ENCODE measurements at places on chromosomes 7 and 10.

DNA sequence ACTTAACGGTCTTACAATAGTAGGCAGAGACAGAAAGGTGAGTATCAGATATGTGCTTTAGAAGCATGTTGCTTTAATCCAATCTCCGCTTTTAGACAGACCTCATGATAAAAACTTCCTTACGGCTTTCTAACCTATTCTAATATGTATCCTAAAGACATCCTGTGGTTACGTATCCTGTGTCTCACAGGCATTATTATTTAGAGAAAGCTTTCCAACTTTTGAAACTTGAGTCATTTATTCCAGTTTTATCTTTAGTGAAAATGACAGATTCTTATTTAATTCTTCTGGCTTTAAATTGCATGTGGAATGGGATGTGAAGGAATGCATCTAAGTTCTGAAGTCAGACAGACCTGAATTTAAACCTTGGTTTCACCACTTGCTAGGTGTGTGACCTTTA is 118.9 kb downstream of the OTUD1 start:
- DNase-seq = no peak

DNA sequence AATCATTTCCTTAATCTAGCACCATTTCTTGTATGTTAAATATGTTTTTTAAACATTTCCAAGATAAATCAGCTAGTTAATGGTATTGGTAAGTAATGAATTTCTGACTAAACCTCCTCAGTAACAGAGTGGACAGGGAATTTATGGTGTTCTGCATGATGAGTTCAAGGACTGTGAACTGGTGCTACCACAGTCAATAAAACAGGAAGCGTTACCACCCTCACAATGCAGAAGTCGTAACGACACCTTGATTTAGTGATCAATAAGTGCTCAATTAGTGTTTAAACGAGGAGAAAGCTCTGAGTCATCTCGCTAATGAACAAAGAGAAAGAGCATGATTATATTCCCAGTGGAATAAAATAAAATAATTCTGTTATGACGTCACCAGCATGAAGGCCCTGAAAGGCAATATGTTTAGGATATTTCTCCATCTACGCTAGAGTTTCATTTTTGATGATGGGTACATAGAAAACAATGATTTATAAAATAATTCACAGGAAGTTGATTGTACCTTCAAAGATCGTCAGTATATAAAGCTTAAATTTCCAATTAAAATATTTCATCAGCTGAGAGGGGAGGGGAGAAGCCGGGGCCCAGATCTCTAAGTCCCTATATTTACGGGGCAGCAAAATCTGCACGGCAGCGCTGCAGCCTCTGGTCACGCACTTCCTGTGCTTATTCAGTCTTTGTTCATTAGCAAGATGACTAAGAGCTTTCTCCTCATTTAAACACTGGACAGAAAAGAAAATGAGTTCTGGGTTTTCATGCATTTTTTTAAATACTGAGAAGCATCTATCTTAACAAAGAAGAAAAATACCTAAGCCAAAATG is 400.5 kb downstream of the PTPRN2 start:
- DNase-seq = peak; percentile 40

DNA sequence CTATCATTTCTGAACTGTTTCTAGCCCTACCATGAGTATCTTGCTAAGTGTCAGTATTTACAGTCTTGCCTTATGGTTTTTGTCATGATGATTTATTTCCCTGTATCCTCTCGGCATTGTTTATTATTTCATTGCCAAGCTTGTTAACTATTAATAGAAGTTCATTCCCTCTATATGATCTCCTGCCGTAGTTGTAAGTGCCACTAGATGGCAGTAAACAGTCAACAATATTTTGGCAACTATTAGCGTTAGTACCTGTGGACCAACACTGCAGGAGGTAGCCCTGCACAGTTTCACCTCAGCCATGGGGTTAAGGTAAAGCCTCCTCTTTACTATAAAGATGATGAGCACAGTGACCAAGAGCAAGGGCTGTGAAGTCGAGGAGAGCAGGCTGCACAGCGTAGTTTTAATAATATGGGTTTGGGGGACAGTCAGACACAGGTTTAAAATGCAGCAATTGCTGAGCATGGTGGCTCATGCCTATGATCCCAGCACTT is 26.1 kb upstream of the CCNJ start:
- DNase-seq = peak; percentile 39

DNA sequence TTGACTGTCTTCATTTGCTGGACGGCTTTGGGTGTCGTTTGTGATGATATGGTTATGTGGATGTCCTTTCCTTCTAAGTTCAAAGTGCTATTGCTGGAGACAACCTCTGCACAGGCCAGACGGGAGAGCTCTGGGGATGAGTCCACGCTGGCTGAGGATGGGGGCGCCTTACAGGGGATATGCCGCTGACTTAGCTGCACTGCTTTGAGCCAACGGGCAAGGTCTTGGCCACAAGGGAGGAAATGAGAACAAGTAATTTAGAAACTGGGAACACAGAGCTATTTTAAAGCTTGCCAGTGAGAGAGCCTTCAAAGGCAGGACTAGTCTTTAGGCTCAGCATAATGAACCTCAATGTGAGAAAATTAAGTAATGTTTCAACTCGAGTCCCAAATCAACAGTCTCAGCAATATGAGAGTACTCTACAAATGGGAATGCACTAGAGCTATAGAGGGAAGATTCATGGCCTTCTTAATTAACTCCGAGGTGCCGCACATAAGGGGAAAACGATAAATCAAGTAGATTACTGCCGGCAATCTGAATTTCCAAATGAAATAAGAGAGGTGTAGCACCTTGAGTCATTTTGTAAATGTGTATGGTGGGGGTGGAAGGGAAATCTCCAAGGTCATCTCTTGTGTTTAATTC is 209.3 kb downstream of the JAZF1 start:
- DNase-seq = no peak

GRCh38 chr10:106559442-106559841 is 605.1 kb downstream of the SORCS1 start:
- DNase-seq = no peak

DNA sequence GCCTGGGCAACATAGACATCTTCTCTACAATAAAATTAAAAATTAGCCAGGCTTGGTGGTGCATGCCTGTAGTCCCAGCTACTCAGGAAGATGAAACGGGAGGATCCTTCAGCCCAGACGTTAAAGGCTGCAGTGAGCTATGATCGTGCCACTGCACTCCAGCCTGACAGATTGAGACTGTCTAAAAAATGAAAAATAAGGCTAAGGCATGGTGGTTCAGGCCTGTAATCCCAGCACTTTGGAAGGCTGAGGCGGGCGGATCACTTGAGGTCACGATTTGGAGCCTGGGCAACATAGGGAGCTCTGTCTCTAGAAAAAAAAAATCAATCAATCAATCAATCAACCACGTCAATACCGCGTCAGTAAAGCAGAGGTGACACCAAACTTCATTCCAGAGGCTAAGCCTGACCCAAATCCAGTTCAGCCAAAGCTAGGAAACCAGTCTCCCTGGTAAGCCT is 31.1 kb downstream of the MRPS24 start:
- no peak for DNase-seq

DNA sequence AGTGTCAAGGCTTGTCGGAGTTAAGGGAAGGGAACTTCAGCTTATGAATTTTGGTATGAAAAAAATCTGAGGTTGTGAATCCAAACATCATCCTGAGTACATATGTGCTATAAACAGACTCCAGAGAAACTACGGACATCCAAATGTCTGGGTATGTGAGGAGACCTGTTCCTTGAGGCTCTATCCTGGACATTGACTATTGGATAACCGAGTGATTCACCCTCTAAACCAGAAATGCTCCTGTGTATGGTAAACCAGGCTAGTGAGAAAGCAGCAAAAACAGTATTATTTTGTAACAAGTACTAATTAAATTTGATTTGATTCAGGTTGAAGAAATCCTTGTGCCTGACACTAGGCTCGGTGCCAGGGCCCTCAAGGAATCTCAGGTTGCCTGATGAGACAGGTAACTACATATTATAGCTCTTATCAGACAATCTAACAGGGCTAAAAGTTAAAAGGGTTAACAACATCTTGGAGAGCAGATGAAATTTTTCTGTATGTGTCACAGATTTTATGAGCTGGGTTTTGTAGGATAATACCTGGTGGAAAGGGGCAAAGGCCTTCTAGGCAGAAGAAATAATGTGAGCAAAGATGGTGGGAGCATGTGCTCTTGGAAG is 10.4 kb upstream of the STOX1 start:
- no peak for DNase-seq

- DNase-seq = no peak
Measured at GRCh38 chr7:103795107-103795506, 194.4 kb downstream of the RELN start.

DNA sequence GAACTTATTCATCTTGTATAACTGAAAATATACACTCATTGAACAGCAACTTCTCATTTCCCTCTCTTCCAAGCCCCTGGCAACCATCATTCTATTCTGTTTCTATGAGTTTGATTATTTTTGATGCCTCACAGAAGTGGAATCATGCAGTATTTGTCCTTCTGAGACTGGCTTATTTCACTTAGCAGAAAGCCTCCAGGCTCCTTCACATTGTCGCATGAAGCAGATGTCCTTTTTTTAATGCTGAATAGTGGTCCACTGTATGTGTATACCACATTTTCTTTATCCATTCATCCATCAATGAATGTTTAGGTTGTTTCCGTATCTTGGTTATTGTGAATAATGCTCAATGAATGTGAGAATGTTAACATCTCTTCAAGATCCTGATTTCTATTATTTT is 238.2 kb upstream of the KLF14 start:
- DNase-seq = no peak

DNA sequence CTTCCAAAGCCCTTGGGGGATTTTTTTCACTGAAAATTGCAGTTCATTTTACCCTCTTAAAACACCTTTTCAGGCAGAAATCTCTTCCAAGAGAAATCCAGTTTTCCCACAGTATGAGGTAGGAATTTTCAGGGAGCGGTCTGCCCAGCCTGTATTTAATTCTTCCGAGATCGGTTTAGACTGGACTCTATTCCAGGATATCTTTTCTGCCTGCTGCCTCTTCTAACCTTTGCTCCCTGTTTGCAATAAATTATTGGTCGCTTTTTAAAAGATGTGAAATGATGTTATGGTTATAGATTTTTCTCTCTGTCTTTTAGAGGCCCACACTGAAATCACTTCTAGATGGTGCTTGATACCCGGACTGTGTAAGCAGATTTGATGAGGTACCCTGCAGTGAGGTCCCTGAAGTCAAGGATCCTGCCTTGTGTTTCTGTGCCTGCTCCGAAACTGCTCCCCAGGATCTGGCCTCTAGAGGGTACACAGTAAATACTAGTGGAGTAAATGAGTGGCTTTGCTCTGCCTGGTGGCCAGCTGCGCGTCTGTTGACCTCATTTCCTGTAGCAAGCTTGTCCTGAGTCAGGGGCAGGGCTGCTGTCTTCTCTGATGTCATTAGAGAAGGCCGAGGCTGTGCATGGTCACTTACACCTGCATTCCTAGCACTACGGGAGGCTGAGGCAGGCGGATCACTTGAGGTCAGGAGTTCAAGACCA is 191.6 kb downstream of the FANK1 start:
- DNase-seq = peak; percentile 45

DNA sequence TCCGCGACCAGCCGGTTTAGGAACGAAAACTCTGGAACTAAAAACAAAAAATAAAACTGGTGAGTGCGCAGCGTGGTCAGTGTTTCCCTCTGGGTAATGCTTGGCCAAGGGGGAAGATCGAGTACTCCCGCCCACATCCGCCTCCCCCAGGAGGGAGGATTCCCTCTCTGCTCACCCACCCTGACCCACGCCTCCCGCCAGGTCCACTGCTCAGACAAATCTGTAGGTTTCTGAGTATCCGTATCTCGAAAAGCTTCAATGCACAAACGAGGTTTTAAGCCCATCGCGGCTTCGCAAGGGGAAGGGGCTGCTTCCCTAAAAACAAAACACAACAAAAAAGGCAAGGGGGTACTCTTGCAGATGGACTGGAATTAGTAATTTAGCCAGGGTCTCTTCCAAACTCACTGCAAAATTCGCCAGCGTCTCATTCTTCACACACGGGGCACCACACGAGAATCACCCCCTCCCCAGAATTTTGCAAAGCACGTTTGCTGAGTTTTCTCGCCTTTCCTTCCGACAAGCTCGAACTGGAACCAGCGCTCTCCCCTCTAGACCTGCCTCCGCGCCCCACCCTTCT is 75.2 kb downstream of the INSIG1 start:
- DNase-seq = peak; percentile 43

GRCh38 chr7:106054156-106054910 is 57.8 kb downstream of the SYPL1 start:
- DNase-seq = no peak

DNA sequence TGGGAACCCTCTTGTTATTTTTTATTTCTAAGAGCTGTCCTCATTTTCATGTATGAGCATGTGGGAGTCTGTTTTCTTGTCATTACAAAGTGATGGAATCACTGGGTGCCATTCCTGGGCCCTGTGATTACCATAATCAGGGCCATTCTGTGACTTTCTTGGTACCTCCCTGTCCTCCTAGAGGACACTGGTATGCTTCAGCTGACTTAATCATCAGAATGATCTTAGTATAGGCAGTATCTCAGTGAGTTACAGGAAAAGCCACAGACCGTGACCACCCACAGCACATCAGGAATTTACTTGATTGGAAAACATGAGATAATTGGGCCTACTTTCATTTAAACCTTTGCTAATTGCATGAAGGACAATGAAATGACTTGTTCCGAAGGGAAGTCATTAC is 7.2 kb downstream of the NOM1 start:
- no peak for DNase-seq

DNA sequence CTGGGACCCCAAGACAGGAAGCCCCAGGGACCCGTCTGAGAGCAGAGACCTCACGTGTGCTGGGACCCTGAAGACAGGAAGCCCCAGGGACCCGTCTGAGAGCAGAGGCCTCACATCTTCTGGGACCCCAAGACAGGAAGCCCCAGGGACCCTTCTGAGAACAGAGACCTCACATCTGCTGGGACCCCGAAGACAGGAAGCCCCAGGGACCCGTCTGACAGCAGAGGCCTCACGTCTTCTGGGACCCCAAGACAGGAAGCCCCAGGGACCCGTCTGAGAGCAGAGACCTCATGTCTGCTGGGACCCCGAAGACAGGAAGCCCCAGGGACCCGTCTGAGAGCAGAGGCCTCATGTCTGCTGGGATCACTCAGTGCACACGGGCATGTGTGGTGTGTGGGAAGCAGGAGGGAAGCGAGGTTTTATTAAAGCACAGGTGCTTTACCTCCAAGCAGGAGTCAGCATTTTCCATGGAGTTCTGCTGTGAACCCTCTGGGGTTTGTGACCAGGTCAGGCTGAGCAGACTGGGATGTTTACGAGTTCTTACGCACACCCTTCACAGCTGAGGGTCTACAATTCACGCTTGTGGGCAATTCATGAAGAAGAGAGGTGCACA is 590.6 kb downstream of the DNAJB6 start:
- DNase-seq = no peak

- no peak for DNase-seq
Measured at GRCh38 chr10:79061441-79062315, 7.1 kb upstream of the ZMIZ1 start.

DNA sequence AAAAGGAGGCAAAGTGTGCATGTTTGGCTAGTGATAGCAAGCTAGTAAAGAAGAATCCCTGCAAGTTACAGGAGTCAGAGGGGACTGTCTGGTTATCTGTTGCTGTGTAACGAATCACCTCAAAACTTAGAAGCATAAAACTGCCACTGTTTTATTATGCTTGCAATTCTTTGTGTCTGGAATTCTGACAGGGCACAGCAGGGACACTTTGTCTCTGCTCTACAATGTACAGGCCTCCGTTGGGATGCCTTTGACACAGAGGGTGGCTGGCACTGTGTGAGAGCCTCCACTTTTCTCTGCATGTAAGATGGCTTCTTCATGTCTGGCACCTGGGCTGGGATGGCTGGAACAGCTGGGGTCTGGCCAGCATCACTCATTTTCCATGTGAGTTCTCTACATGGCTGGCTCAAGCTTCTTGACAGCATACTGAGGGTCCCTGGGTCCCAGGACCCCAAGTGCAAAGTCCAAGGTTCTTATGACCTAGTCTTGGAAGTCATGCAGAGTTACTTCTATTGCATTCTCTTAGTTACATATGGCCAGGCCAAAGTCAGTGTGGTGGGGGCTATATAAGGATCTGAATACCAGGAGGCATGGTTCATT is 276.9 kb downstream of the RPS24 start:
- DNase-seq = no peak

Data from retina (tissue), 1 donor.